Suppressor macrophage (primary cell): ENCODE measurements at places on chromosomes 2 and 18.

DNA sequence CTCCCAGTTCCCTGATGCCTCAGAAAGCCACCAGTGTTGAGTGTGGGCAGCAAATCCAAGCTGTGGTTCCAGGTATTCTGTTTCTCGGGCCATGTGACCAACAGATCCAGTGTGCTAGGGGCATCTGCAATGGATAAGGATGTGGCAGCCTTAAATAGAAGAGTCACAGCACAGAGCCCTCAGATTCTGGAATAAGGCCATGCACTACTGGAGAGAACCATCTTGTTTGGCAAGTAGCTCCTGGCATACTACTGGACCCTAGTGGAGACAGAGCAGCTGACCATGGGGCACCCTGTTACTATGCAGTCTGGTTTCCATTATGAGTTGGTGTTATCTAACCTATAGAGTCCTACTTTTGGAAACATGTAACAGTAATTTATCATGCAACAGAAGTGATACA is 53.3 kb upstream of the ZBTB7C start:
- no peak for DNase-seq

GRCh38 chr18:78073275-78073674 is 823.6 kb downstream of the GALR1 start:
- DNase-seq = no peak

DNA sequence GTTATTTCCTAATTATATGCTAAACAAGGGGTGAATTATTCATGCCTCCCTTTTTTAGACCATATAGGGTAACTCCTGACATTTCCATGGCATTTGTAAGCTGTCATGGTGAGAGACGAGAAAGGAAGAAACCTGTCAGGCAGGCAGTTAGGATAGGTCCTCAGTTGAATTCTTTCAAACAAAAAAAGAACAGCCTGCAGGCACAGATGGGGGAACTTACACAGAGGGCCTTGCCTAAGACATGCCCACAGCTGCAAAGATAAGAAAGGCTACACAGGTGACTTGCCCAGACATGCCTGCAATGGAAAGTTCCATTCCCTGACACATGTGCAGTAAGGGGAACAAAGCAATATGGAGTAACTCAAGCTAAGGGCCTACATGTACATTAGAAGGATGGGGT is 128.1 kb downstream of the TMEM163 start:
- DNase-seq = no peak

- no peak for DNase-seq
Observed at GRCh38 chr2:48514348-48515003, 15.5 kb upstream of the STON1 start.

DNA sequence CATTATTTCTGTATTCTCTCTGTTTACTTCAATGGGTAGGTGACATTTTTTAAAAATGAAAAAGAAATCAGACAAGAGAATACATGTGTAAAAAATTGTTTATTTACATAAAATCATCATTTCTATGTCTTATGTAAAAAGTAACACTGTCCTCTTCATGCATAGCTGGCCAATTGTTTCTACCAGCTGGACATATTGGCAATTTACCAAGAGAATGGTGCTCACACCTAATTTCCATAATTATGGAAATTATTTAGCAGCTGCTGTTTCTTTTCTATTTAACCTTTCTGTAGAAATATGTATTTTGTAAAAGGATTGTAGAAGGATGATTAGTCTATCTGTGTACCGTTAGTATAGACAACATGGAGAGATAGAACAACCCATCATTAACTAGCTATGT is 791.9 kb downstream of the TRIB2 start:
- DNase-seq = no peak

DNA sequence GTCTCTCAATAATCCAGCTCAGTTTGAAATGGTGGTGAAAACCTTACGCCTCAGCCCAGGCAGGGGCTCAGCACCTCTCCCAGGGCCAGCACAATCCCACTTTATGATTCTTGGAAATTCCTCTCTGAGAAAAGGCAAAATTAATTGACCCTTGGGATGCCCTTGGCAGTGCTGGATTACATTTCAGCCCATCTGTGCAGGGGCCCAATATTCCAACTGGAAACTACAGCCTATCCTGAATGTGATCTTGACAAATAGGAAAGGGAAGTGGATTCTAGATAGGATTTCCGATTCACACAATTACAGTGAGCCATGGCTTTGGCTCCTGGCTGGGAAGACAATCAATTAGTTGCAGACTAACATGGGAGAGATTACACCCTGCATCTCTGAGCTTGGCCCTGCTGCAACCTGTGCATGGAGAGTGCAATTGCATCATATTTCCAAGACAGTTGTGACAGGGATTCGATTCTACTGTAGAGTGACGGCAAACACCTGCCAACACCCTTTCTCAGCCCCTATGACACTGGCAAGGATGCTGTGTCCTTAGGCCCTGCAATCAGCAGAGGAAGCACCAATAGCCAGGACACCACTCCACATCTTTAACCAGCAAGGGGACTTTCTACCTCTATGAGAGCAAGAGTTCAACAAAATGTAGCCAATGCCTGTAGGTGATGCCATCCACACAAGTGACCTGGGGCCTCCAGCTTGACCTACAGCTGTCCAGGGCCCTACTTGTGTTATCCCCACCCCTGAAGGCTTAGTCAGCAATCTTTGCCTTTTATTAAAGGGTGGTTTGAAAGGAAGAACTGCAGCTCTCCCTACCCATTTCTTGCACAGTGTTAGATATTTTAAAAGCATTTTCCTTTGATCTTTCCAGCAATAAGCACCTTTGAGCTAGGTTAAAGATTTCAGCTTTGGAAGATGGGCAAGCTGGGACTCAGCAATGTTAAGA is 187.2 kb upstream of the HS6ST1 start:
- no peak for DNase-seq

DNA sequence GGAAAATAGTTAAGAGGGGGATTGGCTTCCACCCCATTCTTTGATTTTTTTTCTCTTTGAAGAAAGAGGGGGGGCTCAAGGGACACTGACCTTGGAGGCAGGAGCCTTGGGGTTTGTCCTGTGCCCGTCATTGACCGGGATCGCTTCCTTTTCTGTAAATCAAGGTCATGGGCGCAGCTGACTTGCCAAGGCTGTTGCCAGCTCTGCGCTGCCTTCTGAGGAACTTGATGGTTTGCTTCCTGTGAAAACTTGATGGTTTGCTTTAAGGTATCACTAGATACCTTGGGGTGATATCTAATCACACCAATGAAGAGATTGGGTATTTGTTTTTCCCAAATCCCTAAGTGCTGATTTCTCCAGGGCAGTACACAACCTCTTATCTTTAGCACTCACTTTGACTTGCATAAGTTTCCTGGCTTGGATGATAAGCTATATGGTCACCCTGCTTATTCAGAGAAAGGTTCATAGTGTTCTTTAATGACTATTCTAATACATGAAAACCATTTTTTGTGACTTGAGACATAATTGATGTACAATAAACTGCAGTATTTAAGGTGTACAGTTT is 56.0 kb downstream of the DGKD start:
- no peak for DNase-seq

DNA sequence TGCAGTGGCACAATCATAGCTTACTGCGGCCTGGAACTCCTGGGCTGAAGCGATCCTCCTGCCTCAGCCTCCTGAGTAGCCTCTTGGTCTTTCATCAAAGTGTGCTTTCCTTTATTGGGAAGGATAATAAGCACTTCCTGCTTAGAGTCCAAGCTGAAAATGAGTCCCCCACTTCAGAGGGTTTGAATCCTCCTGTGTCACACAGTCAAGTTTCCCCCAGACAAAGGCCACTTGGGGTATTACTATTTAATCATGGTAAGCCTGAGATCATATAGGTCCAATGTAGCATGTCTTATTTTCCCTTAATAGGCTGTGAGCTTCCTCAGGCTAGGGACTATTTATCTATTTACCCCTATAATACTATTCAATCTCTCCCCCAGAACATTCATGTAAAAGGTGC is 11.4 kb upstream of the KIAA2012 start:
- no peak for DNase-seq

DNA sequence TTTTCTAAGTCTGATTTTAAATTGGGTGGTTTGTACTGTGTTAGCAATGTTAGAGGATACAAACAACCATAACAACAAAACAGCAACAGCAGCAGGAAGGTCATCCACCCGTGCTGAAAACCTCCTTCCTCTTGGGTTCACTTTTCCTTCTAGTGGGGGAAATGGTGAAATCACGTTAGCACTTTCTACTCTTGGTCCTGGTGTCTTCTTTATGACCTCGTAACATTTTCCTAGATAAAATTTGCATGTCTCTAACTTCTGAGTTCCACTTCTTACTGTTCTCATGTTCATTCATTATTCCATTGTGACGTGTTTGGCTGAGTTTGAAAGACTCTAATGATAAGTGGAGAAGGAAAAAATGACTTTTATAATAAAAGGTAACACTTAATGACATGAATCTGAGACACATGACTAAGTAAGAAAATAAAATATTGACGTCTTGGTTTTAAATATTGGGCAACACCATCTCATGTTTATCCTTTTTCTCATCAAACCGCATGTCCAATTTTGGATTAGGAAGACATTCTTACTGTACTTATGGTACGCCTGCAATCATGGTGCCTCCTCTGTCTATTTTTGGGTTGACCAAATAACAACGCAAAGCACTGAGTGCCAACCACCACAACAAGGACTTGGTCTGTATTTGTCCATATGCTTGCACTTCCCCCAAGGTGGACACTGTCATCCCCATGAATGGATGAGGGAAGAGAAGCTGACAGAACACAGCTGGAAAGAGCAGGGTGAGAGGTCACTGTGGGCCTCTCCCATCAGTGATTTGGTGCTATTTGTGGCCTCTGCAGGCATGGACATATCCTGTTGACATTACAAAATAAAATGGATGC is 25.7 kb upstream of the IL1R1 start:
- peak; percentile 43 for DNase-seq
